ENCODE measurements at places on chromosomes 2 and 18. TPM values are rescaled to one million over a fixed set of nuclear protein-coding genes. Genes with fewer than 3 reads are reported as not detected.

- no peak overlapping the region for H3K4me3 ChIP-seq
- H3K27me3 ChIP-seq = no peaks in the 10 kb centered on the region
- no peaks in the 10 kb centered on the region for H3K36me3 ChIP-seq
- H3K4me1 ChIP-seq = no peaks in the 10 kb centered on the region
Observed at GRCh38 chr2:157194097-157194688, 63.3 kb upstream of the GALNT5 start.

DNA sequence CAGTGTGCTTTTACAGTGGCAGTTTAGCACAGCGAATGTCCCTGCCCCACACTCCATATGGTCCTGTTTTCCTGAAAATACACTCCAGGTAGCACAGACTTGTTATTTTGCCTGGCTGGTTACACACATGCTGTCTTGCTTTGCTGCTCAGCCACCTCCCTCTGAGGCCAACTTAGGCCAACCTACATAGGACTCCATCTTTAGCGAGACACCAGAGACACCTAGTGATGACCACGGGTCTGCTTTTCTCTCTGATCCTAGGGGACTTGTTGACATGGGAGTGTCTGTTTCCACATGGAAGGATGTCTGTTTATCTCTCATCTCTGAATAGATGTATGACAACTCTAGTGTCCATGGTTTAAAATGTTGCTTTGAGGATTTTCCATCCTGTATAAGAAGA lies 43.3 kb downstream of the PLEKHB2 start:
- H3K36me3 ChIP-seq = peaks cover 26% of the 10 kb centered on the region
- no peak overlapping the region for H3K27ac ChIP-seq
- H3K4me1 ChIP-seq = no peaks in the 10 kb centered on the region
- no peaks in the 10 kb centered on the region for H3K27me3 ChIP-seq
- no peak overlapping the region for H3K4me3 ChIP-seq
- DNase-seq = no peak

GRCh38 chr2:176692533-176692932 lies 423.3 kb downstream of the MTX2 start:
- no peak for DNase-seq
- peaks cover 12% of the 10 kb centered on the region for H3K4me1 ChIP-seq
- H3K36me3 ChIP-seq = no peaks in the 10 kb centered on the region
- no peak overlapping the region for H3K27ac ChIP-seq
- H3K4me3 ChIP-seq = no peak overlapping the region

DNA sequence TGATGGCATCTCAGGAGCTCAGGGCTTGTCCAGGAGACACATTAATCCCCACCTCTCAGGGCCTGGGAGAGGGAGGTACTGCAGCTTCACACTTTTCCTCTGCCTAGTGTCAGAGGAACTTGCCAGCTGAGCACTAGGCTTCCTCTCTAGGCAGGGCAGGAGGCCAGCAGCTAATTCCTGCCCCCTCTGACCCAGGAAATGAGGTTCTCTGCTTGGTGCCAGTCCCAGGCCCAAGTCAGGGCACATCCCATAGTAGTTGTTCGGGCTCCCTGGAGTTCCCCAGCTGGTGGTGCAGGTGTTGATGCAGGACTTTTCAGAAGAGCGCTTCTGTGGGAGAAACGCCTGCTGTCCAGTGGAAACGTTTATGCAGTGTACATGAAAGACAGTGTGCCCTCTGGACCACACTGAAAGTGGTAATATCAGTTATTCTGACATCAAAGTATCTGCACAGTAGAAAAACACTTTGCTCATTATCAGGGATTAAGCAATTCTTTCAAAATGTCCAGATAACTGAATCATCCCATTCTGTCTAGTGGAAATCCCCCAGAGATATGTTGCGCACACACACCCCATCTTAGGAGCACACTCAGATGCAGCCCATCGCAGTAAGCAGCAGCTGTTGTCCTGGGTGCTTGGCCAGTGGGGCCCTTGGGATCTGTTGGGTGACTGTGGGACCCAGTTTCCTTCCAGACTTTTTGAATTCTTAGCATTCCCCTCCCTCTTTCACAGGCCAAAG lies 17.8 kb upstream of the SCLY start:
- no peaks in the 10 kb centered on the region for H3K4me1 ChIP-seq
- no peaks in the 10 kb centered on the region for H3K27me3 ChIP-seq

DNA sequence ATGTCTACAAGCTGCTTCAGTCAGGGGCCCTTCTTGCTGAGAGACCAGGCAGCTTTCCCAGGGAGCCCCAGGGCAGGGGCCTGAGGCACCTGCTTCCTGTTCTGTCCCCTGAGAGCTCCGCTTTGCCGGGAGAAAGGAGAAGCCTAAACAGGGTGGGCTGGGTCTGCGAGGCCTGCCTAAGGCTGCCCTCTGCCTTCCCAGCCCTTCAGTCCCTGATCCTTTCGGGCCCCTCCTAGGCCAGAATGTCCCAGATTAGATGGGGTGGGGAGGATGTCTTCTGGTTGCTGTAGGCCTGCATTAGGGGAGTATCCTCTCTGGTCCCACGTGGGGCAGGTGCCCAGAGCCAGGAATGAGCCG lies 72.4 kb downstream of the TGOLN2 start:
- H3K4me1 ChIP-seq = peaks cover 17% of the 10 kb centered on the region
- H3K36me3 ChIP-seq = no peaks in the 10 kb centered on the region
- H3K27me3 ChIP-seq = no peaks in the 10 kb centered on the region
- H3K4me3 ChIP-seq = no peak overlapping the region
- no peak overlapping the region for H3K27ac ChIP-seq

GRCh38 chr2:38900726-38901125 lies 11.1 kb downstream of the ARHGEF33 start:
- no peak overlapping the region for H3K27ac ChIP-seq
- no peaks in the 10 kb centered on the region for H3K36me3 ChIP-seq
- no peaks in the 10 kb centered on the region for H3K4me1 ChIP-seq
- H3K4me3 ChIP-seq = no peak overlapping the region

NR4A2 gene
- total RNA-seq = 4.2 TPM

TMEM127 gene
- 30.6 TPM for total RNA-seq

Data from lung (tissue), 17 donors.